ENCODE measurements at places on chromosomes 1 and 21. TPM values are rescaled to one million over a fixed set of nuclear protein-coding genes. Genes with fewer than 3 reads are reported as not detected.

The ADAR gene
- total RNA-seq, result 141 TPM

The PRAMEF20 gene
- total RNA-seq, result not detected

The CYP4X1 gene
- 4.3 TPM for total RNA-seq

The TMEM167B gene
- total RNA-seq, result 10.8 TPM

The RUNX1 gene
- total RNA-seq, result 13.9 TPM

The ZNF593OS gene
- not detected for total RNA-seq

The OR2G6 gene
- total RNA-seq, result not detected

The C1orf116 gene
- not detected for total RNA-seq

Data from thoracic aorta endothelial cell (primary cell).